ENCODE measurements at places on chromosomes 2 and 18.

DNA sequence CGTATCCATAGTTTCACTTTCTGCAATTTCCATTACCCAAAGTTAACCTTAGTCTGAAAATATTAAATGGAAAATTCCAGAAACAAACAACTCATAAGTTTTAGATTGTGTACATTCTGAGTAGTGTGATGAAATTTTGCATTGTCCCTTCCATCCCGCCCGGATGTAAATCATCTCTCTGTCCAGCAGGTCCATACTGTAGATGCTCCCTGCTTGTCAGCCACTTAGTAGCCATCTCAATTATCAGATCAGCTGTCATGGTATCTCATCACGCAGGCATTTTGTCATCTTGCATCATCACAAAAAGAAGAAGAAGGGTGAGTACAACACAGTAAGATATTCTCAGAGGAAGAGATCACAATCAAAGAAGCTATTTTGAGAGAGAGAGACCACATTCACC lies 185.0 kb upstream of the STK17B start:
- DNase-seq = no peak

GRCh38 chr2:96413323-96413722 lies 77.8 kb downstream of the NCAPH start:
- no peak for DNase-seq

- no peak for DNase-seq
Measured at GRCh38 chr2:160432633-160433032, 61.0 kb downstream of the RBMS1 start.

- no peak for DNase-seq
Measured at GRCh38 chr18:41744421-41745030, 210.5 kb upstream of the PIK3C3 start.

- DNase-seq = no peak
Measured at GRCh38 chr2:120445449-120446143, 99.7 kb downstream of the INHBB start.

GRCh38 chr2:230472621-230473018 lies 56.6 kb downstream of the SP100 start:
- no peak for DNase-seq

- DNase-seq = no peak
Measured at GRCh38 chr18:22847392-22847791, 85.7 kb upstream of the RBBP8 start.

DNA sequence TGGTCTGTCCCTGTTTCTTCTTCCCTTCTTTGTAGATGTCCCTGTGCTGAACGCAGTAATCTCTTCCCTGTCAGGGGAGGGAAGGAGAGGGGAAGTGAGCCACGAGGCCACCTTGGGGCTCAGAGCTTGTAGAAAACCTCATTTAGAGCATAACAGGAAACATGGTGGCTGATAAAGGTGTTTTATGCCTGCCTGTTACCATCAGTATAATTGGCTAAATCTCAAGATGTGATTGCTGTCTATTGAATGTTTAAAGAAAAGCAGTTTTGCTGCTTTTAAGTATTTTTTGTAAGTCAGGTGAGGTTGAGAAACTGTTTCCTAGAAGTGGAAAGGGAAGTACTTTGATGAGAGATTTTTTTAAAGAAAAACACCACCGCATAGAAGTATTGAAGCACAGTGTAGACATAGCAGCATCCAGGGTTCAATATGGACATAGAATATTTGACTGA lies 59.7 kb upstream of the PDK1 start:
- DNase-seq = no peak

DNA sequence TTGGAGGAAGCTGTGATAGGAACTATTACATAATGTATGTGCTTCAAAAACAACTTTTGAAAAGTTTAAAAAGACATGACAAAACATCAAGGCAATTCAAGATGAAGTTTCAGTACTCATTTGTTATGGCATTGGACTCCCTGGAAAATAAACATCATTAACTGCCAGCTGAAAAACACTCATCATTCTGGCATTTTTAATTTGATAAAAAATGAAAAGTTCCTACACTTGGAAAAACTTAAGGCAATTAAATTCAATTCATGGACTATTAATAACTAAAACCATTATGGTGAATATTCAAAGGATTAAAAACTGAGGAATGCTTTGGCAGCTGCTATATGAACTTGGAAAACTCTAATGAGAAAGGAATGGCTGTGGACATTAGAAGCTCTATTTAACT lies 8.5 kb downstream of the TYW5 start:
- no peak for DNase-seq

- DNase-seq = no peak
Measured at GRCh38 chr18:1595195-1595594, 690.5 kb downstream of the ADCYAP1 start.

DNA sequence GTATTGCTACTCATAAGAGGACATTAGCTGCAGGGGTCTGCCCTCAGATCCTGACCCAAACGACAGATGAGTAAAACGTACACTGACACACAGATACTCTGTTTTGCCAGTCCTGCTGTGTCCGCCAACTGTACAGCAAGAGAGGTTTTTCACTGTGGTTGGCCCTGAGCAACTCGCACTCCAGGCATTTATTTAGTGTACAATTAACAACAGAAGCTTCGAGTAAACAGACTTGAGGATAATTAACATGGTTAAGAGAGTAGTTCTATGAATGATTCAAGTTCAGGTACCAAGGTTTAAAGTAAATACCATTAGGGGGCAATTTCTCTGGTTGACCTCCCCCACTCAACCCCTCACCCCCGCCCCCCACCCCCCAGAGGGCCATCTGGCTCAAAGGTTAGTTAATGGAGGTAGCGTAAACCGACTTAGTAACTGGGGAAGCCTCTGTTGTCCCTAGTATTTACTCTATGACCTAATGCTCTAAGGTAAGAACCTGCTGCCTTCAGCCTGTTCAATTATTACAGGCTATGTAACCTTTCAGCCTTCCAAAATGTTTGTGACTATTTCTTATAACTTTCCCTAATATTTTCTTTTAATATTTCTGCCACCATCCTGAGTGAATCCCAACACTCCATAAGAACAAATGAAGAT lies 103.9 kb upstream of the XIRP2 start:
- DNase-seq = no peak

DNA sequence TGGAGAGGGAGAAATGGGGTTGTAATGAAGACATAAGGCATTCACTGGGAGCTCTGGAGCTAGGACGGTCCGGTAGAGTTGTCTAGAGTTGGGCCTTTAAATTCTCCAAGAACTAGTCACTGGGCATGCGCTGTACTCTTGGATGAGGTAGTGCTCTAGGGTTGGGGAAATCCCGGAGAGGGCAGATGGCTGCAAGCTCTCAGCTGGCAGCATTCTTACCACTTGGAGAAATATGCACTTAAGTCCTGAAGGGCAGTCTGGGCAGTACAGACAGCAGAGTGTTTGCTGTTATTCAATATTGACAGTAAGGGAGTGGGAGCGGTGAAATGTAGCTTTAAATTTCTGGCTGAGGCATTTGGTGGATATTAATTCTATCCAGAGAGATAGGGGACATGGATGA lies 214.6 kb downstream of the RDH14 start:
- no peak for DNase-seq

DNA sequence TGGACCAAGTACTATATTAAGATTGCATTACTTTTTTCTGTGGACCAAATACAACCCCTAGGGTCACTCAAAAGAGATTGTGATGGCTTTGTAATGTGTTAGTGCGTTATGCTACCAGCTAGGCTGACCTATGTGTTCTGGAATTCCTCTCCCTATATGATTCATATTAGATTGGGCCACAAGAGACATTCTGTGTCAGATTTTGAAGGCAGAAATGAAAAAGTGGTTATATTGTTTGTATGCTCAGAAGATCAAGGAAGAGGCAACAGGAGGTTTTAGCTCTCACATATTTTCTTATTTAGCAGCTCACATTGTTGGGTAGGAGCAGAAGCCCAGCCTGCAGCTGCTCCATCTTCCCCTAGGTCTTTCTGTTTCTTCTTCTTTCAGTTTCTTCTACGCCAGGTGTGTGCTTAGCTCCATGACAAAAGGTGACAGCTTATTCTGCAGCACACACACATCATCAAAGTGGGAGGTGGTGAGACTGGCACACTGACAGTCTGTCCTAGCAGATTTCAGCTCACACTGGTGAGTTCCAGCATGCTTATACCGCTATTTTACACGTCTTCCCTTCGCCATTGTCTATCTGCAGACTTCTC lies 156.8 kb upstream of the UBE2E3 start:
- no peak for DNase-seq

DNA sequence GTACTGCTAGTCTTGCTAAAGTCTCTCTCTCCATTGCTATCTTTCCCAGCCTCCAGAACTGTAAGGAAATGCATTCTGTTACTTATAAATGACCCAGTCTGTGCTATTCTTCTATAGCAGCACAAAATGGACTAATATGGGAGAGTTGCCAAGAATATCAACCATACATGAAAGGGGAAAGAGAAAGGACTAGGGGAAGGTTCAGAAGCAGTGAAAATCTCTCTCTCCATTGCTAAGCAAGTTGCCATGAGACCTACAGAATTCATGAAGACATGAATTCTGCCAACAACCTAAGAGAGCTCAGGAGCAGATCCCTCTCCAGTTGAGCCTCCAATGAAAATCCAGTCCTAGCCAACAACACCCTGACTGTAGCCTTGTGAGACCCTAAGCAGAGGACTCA lies 3.6 kb upstream of the TRABD2A start:
- DNase-seq = no peak

DNA sequence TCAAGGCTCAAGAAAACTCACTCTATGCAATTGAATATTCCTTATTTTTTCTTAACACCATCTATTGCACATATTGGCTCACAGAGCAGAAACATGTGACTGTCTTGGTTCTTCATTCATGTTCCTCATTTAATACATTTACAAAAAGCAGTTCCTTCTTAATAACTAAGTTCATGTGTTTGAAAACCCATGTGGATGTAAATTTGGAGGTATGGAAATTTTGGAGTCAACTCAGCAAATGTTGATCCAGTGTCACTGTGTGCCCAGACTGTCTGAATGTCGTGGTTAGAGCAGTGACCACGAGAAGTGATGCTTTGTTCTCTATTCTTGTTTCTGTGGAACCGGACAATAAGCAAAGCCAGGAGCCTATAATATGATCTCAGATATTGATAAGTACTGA lies 299.1 kb downstream of the SETBP1 start:
- no peak for DNase-seq

GRCh38 chr2:39852831-39853230 lies 73.8 kb upstream of the THUMPD2 start:
- no peak for DNase-seq

GRCh38 chr18:4888251-4889040 lies 308.6 kb downstream of the AKAIN1 start:
- no peak for DNase-seq

DNA sequence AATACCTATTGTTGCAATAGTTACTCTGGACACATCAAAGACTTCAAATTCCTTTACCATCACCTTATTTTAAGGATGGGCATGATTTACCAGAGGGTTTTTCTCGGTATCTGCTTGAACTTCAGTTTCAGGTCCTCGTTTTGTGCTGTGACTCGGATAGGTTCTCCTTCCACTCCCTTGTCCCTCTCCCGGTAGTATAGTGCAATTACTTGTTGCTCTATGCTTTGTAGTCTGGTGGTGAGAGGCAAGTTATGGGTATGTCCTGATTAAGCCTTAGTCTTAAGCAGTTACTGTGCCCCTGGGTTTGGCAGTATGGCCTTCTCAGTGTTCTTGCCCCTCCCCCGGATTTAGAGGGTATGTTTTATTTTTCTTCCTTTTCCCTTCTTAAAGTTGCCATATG lies 96.6 kb downstream of the RHBDD1 start:
- no peak for DNase-seq

- DNase-seq = no peak
Measured at GRCh38 chr2:217636991-217637561, 365.7 kb downstream of the TNS1 start.

DNA sequence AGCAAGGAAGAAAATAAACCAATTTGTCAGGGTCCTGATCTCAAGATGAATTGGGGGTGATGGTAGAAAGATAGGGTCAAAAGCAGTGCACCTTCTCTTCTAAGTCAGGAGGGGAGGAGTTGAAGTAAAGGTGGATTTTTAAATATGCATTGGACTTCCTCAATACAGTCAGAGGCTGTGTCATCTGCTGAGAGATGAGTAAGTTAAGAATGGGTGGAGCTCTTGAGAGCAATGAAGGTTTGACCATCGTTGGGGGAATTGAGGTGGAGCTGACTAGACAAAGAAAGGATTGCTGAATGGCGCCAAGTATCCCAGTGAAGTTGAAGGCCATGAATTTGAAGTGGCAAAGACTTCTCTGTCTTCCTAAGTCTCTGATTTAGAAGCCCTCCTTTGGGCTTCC lies 18.4 kb upstream of the CPO start:
- no peak for DNase-seq

- no peak for DNase-seq
Measured at GRCh38 chr2:45009303-45009927, at the start of gene SIX2. Gene SIX2 (minus strand): TSS chr2:45009452. CDS start chr2:45009110, 342 bp downstream.

- DNase-seq = no peak
Measured at GRCh38 chr2:162075689-162076132, 1.7 kb upstream of the DPP4 start.

GRCh38 chr2:179692610-179693009 lies 168.8 kb downstream of the ZNF385B start:
- DNase-seq = no peak

- no peak for DNase-seq
Measured at GRCh38 chr2:152050915-152051314, 47.9 kb downstream of the CACNB4 start.

- no peak for DNase-seq
Measured at GRCh38 chr2:118968961-118969733, 27.2 kb downstream of the MARCO start.

- no peak for DNase-seq
Measured at GRCh38 chr18:58188996-58189395, 145.0 kb downstream of the NEDD4L start.

- DNase-seq = no peak
Measured at GRCh38 chr2:71843391-71843850, 304.2 kb downstream of the CYP26B1 start.
